ENCODE measurements at places on chromosomes 6 and 20. TPM values are rescaled to one million over a fixed set of nuclear protein-coding genes. Genes with fewer than 3 reads are reported as not detected.

C20orf144 gene
- 0.19 TPM for total RNA-seq

TNNC2 gene
- not detected for total RNA-seq

PLN gene
- total RNA-seq: not detected

CALHM5 gene
- total RNA-seq: 0.05 TPM

DZANK1 gene
- total RNA-seq: 2.6 TPM

CCR6 gene
- 0.14 TPM for total RNA-seq

RNF39 gene
- not detected for total RNA-seq

ABHD16B gene
- not detected for total RNA-seq

NKAIN2 gene
- not detected for total RNA-seq

ARMH2 gene
- not detected for total RNA-seq

VPS52 gene
- 19.4 TPM for total RNA-seq

WFDC10B gene
- total RNA-seq: not detected

PRND gene
- total RNA-seq: not detected

VGLL2 gene
- not detected for total RNA-seq

RFX6 gene
- total RNA-seq: not detected

AGER gene
- total RNA-seq: 1.8 TPM

SYCP2L gene
- total RNA-seq: 3.9 TPM

LST1 gene
- not detected for total RNA-seq

KIAA1755 gene
- 0.13 TPM for total RNA-seq

C20orf96 gene
- total RNA-seq: 9.9 TPM

GLP1R gene
- not detected for total RNA-seq

PROCR gene
- 133 TPM for total RNA-seq

COL19A1 gene
- total RNA-seq: not detected
